ENCODE measurements at places on chromosomes 7 and 10.
A peak's percentile ranks its signal among the peaks of the same experiment; 100 is the strongest.

GRCh38 chr10:81943583-81943982, 68.6 kb downstream of the NRG3 start:
- DNase-seq = no peak

- no peak for DNase-seq
These were observed 420.5 kb upstream of the GALNT17 start for GRCh38 chr7:70711452-70711851.

DNA sequence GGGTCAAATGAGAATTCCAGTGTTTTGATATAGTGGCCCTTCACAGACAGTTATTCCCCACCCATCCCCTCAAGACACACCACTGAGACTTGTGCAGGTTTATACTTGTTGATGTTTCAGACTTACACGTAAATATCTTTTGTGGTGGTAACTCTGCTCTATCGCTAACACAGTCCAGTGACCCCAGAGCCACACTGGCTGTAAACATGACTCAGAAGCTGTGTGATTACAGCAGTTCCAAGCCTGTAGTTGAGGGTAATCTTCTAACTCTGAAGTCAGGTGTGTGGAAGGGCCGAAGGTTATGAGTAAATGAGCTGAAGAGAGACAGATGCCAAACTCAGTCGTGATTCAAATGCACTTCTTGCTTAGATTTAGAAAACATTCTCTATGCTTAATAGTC, 19.4 kb downstream of the NOBOX start:
- DNase-seq = no peak

DNA sequence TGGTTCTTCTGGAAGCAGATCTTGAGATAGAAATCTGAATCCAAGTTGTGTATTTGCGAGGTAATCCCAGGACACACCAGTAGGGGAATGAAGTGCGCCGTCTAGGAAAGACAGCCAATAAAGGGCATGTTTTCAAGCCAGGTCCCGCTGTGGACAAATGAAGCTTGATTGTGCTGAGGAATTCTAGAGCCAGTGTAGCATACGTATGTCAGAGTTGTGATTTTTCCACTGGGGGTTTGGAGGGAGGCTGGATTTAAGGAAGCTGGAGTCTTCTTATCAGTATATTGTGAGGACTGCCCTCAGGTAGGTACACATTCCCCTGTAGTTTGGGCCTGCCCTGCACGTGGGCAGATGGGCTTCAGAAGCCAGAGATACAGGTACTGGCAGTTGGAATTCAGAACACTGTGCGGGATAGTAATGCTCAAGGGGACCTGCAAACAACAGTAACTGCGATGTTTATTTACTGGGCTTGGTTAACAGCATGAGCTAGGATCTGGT, 50.9 kb downstream of the GALNT11 start:
- peak; percentile 6 for DNase-seq

- no peak for DNase-seq
These were observed 35.9 kb downstream of the SVOPL start for GRCh38 chr7:138665249-138665648.

GRCh38 chr10:103854686-103855391, 537 bp downstream of the SH3PXD2A start:
- DNase-seq = no peak

DNA sequence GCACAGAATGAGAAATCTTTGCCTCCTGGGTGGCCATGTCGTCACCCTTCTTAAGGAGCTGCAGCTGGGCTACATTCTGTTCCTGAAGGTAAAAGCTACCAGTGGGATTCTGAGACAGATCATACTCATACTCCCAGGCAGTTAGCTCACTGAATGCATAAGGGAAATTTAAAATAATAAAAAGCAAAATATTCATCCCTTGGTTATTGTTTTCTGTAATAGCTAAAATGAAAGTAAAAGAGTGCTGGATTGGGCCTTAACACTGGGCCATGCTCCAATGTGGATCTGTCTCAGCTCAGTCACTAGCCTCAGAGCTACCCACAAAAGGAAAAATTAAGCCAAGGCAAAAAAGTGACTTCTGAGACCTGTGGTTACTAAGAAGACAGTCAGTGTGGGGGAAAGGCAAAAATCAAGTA, 8.9 kb upstream of the DYNC2I1 start:
- DNase-seq = no peak

DNA sequence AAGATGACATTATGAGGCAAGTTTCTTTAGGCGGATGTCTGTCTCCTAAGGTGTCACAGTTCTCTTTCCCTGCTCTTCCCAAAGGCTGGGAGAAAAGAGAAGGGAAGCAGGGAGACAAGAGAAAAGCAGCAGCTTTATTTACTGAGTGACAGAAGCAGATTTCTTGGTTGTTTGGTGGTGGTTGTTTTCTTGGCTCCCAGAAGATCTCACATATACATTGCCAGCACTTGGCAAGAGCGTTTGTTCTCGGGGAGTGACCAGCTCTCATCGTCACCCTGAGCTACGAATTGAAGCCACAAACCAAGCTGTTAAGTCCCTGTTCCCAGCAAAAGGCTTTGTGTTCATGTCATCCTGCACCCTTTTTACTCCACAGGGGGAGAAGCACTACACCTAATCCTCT, 11.4 kb downstream of the CDHR3 start:
- no peak for DNase-seq

GRCh38 chr7:14807507-14807906, 95.0 kb downstream of the DGKB start:
- DNase-seq = no peak

- no peak for DNase-seq
These were observed 206.4 kb upstream of the GALNT17 start for GRCh38 chr7:70925411-70926115.

- no peak for DNase-seq
These were observed 13.4 kb downstream of the HNRNPF start for GRCh38 chr10:43395571-43396060.

DNA sequence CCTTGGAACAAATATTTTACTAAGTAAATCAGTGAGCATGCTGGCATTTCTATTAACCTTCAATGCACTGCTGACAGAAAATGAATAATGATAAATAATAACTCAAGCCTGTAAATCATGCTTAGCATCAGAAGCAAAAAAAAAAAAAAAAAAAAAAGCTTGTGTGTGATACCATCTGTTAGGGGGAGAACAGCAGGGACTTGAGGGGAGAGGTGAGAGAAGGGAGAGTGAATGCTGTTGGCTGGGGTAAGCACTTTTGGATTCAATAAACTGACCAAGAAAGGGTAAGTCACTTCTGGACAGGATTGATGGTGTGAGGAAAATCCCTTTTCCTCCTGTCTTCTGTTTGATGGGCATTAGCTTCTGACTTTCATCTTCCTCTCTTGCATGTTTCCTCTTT, 996.4 kb downstream of the KCNMA1 start:
- DNase-seq = no peak

DNA sequence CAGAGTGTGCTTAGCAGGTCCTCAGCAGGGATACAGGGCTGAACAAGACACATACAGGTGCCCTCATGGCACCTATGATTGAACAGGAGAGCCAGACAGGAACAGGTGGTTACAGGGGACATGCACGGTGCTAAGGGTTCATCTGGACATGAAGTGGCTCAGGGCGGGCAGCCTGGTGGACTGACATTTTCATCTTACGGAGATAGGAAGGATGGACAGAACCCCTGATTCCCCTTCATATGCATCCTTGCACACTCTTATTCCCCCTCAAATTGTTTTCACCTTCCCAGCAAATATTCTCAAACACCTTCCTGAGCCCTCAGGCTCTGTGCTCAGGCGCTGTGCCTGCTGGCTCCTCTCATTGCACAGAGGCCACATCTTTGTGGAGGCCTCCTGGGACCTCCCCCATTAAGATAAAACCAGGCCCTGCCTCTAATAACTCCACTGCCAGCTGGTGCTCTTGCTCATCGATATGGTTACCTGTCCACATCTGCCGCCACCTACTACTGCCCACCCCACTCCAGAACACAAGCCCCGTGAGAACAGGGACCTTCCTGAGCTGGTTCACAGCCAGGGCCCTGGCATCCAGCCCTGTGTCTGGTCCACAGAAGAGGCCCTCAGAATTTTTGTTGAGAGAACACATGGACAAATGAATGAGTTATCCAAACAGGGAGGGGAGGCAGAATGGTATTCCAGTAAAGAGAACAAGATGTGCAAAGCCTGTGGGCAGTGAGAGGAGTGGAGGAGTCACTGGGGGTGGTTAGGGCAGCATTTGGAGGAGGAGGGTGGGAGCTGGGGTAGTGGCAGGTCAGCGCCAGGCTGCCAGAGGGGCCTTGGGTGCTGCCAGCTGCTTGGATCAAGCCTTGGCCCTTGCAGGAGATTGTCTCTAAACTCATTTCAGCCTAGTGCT, 68.9 kb upstream of the AQP1 start:
- DNase-seq = peak; percentile 40

GRCh38 chr7:22051886-22052673, 106.4 kb upstream of the CDCA7L start:
- no peak for DNase-seq

DNA sequence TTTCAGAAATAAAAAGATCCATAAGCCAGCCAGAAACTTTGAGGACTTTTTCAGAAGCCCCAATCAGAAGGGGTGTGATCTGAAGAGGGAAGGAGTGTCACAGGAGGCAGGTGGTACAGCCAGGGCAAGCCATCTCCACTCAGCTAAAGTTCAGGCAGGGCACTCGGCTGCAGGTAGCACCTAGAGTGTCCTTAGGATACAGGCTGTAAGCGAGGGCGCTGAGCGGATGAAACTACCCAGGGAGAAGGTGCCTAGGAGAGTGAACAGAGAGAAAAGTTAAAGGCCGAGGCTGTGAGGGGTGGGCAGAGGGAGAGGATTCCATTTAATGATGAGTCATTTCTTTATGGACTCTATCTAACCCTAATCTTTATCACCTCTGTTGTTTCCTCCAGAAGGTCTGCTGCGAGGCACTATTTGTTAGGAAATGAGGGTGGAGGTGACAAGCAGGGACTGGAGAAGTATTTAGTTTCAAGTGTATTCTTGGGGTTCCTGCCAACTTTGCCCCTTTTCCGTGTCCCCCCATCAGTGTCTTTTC, 29.8 kb upstream of the ZCCHC24 start:
- no peak for DNase-seq

- no peak for DNase-seq
These were observed 74.3 kb upstream of the PCGF5 start for GRCh38 chr10:91146146-91146545.

GRCh38 chr10:6108631-6109443, 20.0 kb downstream of the RBM17 start:
- DNase-seq = no peak

DNA sequence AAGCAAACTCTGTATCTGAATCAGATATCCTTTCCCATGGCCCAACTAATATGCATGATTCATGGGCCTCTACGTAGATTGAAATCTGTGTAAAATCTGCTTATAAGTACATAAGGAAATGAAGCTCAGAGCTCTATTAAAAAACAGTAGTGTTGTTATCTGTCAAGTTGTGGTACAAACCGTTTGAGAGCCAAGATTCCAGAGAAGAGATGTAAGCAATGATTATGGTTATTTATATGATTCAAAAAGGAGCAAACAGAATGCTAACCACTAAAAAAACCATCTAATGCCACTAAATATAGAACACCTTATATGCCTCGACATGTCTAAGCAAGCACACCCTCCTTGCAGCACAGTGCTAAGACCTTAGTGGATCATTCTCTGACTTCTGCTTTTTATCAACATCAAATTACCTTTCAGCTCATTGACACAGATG, 26.6 kb downstream of the RPP38 start:
- no peak for DNase-seq

DNA sequence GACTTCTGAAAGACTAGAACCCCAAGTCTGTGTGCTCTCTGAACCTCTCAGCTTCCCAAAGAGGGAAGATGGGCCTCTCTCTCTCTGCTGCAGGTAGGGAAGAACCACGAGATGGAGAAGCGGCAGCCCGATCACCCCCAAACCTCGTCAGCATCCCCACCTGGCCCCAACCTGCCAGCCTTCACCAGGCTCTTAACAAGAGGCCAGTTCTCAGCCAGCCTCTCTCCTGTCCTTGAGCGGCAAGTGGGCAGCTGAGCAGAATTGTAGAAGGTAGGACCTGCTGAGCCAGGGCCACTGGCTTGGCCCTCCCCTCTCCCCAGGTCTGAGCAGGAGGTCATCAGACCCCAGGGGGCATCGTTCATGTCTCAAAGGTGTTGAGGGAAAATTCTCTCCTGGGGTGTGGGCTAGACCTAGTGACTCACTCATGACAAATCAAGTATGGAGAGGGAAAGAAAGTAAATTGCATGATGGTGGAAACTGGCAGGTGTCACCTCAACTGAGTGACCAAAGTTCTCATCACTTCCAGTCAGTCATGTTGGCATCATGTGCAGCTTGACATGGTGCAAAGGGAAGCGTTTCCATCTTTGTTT, 92.0 kb upstream of the GPR26 start:
- no peak for DNase-seq

DNA sequence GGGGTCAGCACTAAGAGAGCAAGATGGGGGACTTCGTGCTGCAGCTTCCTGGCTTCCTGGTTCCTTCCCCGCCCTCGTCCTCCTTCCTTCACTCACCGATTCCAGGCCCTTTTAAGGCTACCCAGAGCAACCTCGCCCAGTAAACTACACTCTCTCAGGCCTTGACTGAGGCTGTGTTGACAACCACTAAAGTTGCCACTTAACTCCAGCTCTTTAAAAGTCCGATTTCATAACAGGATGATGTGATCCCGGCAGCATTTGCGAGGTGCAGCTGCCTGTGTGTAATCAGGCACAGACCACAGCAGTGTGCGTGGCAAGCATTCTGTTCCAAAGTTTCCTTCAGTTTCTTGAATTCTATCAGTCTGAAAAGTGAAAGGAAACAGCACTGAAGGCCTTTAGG, 110.6 kb downstream of the RAB11FIP2 start:
- DNase-seq = no peak

- DNase-seq = no peak
These were observed 26.7 kb downstream of the MTPN start for GRCh38 chr7:135950429-135950828.

DNA sequence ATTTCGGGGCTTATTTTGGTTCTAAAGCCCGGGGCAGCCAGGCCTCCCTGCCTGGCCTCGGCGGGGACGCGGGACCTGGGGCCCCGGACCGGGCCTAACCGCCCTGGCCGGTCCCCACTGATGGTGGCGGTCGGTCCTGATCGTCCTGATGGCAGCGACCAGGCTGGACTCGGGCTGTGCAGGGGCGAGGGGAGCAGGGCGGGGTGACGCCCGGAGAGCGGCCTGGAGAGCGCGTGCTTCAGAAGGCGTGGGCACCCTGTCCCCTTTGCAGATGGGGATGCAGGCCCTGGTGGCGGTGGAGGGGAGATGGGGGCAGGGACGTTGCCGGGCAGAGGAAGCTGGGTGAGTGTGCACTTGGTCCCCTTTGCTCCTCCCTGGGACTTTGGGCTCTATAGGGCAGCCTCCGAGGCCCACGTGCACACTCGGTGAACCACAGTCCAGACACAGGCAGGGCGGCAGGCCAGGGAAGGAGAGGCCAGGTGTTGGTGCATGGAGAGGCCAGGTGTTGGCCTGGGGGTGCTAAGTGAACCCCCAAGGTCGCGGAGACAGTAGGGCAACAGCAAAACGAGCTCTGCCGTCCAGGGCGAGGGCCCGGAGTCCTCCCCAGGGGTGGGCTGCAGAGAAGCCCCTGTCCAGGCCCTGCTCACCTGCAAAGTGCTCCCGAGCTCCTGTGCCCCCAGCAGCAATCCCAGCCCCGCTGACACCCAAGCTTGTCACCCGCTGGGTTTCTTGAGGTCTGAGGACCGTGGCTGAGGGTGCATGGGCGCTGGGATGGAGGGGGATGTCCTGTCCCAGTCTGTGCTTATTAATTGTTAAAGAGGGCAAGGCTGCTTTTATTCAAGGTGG, 42.4 kb upstream of the FAM20C start:
- DNase-seq = no peak

GRCh38 chr10:133442967-133443924, 10.5 kb upstream of the SCART1 start:
- DNase-seq = no peak

GRCh38 chr7:104963378-104963990, 50.5 kb upstream of the KMT2E start:
- no peak for DNase-seq

GRCh38 chr7:22292531-22292930, 64.4 kb downstream of the RAPGEF5 start:
- DNase-seq = no peak

- no peak for DNase-seq
These were observed 113.2 kb upstream of the PHF14 start for GRCh38 chr7:10860516-10860915.

Measured in hypothalamus (tissue), 51 donors.